Hematopoietic multipotent progenitor cell treated with erythropoietin and hydrocortisone succinate and interleukin-3 and kit ligand, for 15 days (in vitro differentiated cells): ENCODE measurements at places on chromosomes 5 and 9.

DNA sequence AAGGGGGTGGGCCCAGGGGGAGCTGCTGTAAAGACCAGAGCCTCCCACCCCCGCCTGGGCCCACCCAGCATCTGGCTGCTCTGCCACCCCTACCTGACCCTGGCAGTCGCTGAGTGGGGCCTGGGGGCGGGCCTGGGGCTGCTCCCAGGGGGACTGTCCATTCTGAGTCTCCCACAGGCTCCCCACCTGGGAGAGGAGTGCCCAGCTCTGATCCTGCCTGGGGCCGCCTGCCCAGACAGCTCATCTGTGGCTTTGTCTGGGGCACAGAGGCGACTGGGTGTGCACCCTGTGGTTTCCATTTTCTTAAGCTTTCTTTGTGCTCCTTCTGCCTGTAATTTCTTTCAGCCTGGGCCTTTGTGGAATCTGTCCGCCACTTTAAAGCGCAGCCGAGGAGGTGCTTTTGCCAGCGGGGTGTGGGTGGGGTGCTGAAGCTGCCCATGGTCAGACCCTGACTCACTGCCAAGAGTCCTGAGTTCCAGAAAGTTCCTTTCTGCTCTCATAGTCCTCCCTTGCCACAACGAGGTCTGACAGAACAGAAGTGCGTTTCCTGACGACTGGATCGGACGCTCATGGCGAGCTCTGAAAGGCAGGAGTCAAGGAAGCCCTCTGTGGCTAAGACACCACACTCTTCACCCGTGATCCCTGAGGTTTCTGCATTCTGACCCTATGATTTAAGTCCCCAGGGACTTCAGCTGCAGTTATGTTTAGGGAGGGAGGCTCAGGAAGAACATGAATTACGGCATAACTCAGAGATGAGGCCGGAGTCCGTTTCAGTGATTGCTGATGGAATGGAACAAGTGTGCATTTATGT is 225.0 kb downstream of the FANCC start:
- DNase-seq, result no peak

DNA sequence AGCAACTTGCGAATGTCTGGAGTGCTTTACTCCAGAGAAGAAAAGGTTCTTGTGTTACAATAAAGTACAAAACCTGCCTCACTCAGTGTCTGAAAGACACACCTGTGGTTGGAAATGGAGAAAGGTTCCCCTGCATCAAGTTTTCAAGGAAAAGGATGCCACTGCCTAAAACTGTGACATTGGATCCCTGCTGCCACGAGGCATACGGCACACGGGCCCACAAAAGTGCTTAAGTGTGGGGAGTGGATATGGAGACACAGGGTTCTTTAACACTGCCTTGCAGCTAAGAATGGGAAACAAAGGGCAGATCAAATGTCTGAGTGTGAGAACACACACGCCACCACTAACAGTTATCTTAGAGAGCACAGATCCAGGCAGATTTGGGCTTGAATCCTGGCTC is 75.0 kb downstream of the NIPSNAP3B start:
- no peak for DNase-seq

- DNase-seq, result no peak
Measured at GRCh38 chr9:29203244-29203930, 1630.1 kb upstream of the C9orf72 start.

GRCh38 chr5:150542933-150543445 is 35.1 kb downstream of the NDST1 start:
- DNase-seq, result no peak

DNA sequence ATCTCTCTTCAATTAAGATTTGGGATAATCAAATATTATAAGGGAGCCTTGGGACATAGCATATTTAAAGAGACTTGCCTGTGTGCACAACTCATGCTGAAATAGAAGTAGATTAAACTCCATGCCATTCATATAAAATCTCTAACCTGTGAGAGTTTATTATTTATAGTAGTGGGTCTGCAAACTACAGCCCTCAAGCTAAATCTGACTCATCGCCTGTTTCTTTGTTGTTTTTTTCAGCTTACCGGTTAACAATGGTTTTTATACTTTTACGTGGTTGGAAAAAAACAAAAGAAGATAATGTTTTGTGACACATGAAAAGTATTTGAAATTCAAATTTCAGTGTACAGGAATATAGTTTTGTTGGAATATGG is 61.9 kb upstream of the GHR start:
- DNase-seq, result no peak

- no peak for DNase-seq
Measured at GRCh38 chr5:620586-621180, 8.5 kb downstream of the CEP72 start.
